SHP77 (cell line): ENCODE measurements at places on chromosomes 2 and 18.

- no peak for DNase-seq
Observed at GRCh38 chr2:43493954-43494353, 101.9 kb downstream of the THADA start.

DNA sequence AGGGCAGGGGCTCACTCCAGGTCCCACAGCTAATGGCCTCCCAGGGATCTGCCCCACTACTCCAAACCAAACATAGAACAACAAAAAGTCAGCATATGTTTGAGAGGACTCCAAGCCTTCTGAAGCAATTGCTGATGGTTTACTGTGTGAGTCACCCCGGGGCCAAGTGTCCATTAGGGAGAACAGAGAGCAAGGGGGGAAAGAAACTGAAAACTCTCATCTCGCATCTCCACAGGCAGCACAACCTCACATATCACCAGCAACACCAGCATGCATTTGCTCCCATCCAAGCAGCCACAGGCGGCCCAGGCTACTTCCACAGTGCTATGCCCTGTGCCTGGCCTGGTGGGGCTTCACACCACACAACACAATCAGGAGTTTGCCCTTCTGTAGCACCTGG is 39.1 kb downstream of the CYRIA start:
- no peak for DNase-seq

- no peak for DNase-seq
Observed at GRCh38 chr18:45880876-45881558, 55.5 kb downstream of the SIGLEC15 start.

DNA sequence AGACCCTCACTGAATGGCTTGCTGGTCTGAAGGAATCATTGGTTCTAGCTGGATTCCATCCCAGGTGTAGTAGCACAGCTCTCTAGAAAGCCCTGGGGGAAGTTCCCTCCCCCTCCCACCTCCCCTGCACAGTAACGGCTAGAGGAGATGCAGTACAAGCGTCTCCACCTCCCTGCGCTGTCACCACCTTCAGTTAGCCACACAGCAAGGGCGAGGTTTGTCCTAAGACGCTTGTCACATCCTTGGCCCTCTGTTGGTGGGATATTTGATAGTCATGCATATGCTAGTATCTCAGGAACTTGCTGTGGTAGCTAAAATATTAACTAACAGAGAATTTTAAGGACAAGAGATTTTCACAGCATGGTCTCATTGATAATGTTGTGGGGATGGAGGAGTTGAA is 19.4 kb downstream of the TRAPPC12 start:
- no peak for DNase-seq

GRCh38 chr2:174728096-174728495 is 36.2 kb downstream of the CHRNA1 start:
- DNase-seq, result no peak

DNA sequence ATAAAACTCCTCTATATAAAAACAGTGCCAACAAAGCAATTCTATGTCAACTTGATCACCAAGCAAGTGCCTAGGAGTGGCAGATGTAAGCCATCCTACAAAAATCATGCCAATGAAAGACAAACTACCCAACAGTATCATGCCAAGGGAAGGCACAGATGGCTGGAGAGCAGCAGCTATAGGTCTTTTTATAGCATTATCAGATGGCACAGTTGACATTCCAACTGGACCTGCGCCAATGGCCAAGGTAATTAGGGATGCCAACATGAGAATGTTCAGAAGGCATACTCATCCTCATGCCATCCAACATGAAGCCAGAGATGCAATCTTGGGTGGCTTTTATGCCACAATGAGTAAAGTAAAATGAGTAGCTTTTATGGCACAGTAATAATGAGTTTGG is 237.3 kb downstream of the OTX1 start:
- DNase-seq, result no peak

DNA sequence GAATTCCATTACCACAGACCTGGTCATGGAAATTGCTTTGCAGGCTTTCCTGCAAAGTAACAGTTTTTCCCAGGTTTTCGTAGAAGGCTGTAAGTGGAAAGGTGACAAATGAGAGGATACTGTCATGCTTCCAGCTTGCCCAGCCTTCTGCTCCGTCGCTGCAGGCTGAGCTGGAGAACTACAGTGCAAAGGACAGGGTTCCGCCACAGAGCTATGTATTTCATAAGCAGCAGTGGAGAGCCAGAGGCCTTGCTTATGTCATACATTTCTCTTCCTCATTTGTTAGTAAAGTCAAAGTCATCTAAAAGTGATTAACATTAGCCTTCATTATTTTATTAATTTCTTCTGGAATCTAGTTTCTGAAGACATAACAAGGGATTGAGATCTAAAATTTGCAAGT is 72.9 kb upstream of the RBM44 start:
- DNase-seq, result no peak

- no peak for DNase-seq
Observed at GRCh38 chr2:239731998-239732665, 293.0 kb downstream of the NDUFA10 start.

GRCh38 chr2:207854484-207855440 is 85.1 kb upstream of the FZD5 start:
- no peak for DNase-seq

DNA sequence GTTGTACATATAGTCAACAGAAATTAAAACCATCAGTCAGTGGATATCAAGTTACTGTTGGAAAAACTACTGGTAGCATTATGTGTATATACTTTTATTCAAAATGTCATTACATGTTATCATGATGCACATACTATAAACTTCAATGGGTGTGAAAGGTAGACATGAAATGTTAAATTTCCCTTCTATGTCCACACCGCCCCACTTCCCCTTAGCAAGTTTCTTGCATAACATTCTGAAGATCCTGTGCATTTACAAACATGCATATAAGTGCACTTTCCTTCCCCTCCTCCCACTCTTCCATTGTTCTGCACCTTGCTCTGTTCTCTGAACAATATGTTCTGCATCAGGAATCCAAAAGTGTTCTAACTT is 16.6 kb upstream of the HK2 start:
- DNase-seq, result no peak

DNA sequence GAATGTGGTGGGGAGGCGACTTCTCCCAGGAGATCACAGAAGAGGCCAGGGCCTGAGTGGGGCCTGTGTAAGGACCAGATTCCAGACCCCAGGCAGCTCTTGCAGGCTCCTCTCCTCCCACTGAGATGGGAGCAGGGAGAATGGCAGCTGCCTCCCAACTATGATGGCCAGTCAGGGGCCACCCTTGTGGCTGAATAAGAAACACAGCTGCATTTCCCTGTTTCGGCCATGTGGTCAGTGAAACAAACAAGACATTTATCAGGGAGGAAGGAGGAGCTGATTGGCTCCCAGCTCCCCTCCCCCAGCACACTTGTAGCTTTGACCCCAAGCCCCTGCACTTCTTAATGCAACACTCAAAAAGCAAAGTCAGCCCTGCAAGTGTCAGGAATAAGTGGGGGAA is 143.5 kb downstream of the CELF4 start:
- DNase-seq, result no peak

DNA sequence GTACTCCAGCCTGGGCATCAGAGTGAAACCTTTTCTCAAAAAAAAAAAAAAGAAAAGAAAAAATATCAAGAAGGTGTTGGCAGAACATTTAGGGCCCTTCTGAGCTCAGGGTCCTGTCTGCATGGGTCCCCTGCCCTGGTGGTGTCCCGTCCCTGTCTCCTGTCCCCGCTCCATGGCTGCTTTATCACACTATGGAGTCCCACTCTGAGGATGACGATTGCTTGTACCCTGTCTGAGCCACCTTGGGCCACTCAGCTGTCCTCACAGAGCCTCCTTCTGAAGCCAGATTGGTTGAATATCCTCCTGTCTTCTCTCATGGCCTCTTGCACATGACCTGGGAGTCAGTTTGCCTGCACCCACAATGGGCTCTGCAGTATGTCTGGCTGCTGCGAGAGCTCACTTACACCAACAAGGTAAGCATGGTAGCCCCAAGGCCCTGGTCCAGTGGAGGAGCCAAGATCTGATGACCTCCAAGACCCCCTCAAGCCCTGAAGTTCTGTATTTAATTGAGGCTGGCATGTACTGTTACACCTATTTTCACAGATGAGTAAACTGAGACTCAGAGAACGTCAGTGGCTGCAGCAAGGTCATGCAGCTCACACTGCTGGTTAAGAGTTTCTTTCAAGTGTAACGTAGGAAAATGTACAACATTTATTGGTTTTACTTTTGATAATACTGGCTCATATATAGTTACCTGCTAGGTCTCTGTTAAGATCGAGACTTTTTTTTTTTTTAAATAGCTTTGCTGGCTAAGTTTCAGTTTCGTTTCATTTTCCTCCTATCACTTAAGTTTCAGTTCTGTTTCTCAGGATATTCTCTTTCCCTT is 16.9 kb upstream of the ZCCHC2 start:
- no peak for DNase-seq

DNA sequence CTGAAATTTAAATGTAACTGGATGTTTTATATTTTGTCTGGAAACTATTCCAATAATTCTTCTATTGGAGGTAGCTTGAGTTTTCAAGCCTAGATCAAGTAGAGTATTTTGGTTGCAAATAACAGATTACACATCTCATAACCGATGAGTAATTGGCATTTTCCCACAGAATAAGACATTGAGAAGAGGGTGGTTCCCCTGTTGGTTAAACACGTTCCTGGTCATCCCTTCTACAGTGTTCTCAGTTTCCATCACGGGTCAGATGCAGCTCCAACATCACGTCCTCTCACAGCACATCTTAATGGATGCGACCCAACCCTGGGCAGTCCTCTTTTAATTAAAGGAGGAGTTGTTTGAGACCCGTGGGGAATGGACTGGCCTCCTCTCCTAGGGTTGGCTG is 149.0 kb upstream of the ZNF516 start:
- no peak for DNase-seq

GRCh38 chr2:173359231-173359630 is 4.6 kb downstream of the CDCA7 start:
- no peak for DNase-seq

- DNase-seq, result no peak
Observed at GRCh38 chr2:56475191-56475590, 291.4 kb downstream of the CCDC85A start.

- no peak for DNase-seq
Observed at GRCh38 chr2:134782107-134782506, 56.3 kb upstream of the ACMSD start.

DNA sequence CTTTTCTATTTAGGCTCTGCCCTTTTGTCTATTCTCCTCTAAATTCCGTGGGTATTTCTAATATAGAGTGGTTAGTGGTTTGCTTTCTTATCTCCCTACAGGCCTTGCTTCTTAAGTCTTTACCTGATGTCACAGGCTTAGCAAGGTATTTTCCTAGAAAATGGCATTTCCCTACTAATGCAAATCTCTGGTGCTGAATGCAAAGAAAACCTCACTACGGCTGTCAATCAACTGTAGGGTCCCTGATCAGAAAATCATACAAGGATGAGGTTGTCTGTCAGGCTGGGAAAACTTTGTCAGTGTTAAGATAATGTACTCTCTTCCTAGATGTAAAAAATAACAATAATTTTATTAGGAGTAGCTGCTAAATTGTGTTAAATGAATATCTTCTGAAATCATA is 27.1 kb upstream of the DSC1 start:
- DNase-seq, result no peak
